ENCODE measurements at places on chromosomes 13 and 19.

GRCh38 chr13:112202266-112202665 lies 135.3 kb downstream of the SOX1 start:
- DNase-seq, result no peak

DNA sequence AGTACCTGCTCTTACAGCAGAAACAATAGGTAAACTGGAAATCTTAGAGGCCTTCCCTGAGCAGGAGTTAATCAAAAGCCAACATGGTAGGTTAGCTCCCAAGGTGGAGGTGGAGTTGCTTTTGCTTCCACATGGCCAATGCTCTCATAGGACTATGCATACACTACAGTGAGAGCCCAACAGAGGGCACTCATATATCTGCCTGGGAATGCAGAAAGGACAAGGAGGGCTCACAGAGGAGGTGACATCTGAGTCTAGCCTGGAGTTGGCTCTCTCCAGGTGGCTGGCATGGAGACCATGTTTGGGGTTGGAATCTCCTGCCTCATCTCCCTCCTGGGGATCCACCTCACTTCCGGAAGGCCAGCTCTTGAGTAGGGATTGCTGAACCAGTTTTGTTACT lies 34.6 kb downstream of the ATP8A2 start:
- DNase-seq, result no peak

- no peak for DNase-seq
These were observed 70.7 kb downstream of the FOXO1 start for GRCh38 chr13:40595693-40596092.

- DNase-seq, result no peak
These were observed 1423.8 kb upstream of the MIR17HG start for GRCh38 chr13:89923736-89924135.

GRCh38 chr19:40605216-40605971 lies 4.2 kb downstream of the LTBP4 start:
- DNase-seq, result peak; percentile 61

- DNase-seq, result peak; percentile 66
These were observed 1.2 kb downstream of the ZFP36 start for GRCh38 chr19:39407660-39408391.

GRCh38 chr13:112648101-112648500 lies 41.7 kb upstream of the ATP11A start:
- no peak for DNase-seq

DNA sequence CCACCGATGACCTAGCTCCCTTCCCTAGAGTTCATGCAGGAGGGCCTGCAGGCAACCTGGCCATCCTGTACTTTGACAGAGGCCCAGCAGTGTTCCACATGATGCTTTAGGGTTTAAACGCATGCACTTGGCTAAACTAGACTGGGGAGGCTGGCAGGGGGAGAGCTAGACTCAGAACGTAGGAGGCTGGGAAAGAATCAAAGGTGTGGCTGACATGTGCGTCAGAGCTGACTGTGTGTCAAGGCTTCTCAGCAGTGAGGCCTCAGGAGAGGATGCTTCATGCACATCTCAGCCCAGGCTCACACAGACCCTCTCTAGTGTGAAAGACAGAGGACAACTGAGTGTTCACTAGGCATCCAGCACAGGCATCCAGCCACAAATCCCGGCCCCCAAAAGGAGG lies 28.7 kb downstream of the DNMT1 start:
- no peak for DNase-seq

- DNase-seq, result no peak
These were observed 50.9 kb upstream of the TM9SF2 start for GRCh38 chr13:99450416-99450815.

DNA sequence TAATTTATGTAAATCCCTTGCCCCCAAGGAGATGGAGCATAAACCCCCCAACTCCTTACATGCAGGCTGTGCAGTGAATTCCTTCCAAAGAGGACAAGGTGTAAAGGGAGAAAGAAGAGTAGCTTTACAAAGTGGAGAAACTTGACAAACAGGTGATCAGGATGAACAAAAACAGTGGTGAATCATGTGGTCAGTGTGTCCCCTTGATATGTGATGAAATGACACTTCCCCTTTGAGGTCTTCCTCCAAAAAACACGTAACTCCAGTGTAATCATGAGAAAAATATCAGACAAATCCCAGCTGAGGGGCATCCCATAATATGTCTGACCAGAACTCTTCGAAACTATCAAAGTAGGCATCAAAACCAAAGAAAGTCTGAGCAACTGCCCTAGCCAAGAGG lies 29.5 kb upstream of the AKT2 start:
- no peak for DNase-seq

GRCh38 chr13:66665991-66666390 lies 564.1 kb downstream of the PCDH9 start:
- DNase-seq, result no peak

GRCh38 chr13:23570099-23570920 lies at the start of gene TNFRSF19:
TNFRSF19 (plus strand) TSS chr13:23570412; CDS start chr13:23590184, 19,772 bp downstream.
- no peak for DNase-seq

DNA sequence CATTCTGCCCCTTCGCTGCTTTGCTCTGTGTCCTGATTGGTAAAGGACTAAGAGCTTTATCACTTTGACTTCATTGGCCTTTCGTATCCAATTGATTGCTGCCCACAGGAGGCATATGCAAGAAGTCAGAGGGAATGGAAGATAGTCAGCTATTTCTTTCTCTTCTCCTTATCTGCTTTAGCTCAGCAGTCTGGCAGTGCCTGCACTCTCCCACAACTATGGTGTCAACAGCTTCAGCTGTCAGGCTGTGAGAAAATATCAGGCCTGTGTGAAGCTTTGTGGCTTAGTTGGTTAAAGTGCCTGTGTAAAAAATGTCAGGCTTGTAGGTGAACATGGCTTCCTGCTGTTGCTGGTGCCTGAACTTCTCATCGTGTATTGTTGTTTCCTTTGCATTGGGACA lies 243.0 kb downstream of the PCDH17 start:
- DNase-seq, result no peak

DNA sequence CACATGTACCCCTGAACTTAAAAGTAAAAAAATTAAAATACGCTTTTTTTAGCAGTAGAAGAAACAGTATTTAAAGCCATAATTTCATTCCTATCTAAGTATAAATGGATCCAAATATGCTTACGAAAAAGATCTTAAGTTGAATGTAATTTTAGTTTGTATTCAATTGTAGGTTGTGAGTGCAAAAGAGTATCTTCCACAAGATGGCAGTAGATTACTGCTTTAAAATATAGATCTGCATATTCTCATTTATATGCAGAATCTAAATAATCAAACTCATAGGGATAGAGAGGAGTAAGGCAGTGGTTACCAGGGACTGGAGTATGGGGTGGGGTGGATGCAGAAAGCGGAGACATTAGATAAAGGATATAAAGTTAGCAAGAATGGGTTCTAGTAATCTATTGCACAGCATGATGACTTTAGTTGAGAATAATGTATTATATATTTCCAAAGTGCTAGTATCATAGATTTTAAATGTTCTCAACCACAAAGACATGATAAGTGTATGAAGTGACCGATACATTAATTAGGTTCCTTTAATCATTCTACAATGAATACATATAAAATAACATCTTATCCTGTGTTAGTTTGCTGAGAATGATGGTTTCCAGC lies 14.2 kb downstream of the OR7A17 start:
- no peak for DNase-seq

GRCh38 chr13:82963226-82964099 lies 918.8 kb downstream of the SLITRK1 start:
- no peak for DNase-seq

GRCh38 chr13:30466358-30466714 lies 600 bp upstream of the HMGB1 start:
- no peak for DNase-seq
